ENCODE measurements at places on chromosomes 3 and 15.

DNA sequence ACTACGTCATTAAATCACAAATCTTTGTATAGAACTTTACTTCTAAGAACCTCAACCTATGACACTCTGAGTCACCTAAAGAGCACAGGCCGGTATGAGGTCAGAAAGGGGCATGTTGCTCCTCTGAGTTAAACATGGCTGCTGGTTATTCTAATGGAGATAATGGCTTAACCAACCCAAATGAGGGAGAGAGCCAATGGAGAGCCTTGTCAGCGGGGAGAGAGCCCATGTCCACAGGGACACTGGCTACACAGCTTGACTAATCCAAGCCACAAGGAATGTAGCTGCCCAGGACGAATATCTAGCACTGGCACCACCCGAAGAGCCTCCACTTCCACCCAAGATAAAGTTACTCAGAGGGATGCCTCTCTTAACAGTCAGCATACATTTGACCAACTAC lies 77.0 kb upstream of the STAC start:
- DNase-seq = no peak

DNA sequence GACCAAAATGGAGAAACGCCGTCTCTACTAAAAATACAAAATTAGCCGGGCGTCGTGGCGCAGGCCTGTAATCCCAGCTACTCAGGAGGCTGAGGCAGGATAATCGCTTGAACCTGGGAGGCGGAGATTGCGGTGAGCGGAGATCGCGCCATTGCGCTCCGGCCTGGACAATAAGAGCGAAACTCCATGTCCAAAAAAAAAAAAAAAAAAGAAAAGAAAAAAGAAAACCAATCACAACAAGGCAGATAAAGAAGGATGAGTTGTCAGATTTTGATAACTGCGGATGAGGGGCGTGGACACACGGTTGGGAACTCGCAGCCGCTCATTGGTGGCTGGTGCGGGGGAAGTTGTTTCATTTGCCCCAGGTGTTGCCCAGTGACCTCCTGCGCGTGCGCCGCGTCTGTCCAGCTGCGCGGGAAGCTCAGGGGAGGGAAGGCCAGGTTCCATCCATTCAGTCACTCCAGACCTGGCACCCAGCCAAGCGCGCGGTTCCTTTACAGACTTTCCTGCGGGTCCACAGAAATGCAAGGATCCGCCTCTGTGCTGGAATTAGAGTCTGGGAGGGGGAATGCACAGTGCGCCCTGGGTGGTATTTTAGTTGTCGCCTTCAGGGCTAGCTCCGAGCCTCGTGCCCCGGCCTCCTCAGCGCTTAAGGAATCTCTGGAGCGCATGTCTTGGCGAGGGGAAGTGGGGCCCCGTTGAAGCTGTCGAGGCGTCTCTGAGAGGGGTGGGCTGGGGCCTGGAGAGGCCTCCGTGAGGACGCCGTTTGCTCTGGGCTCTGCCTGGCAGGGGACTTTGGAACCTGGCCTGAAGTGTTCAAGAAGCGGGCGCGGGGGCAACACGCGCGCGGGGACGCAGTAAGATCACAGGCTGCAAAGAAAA lies 708 bp upstream of the GCHFR start:
- DNase-seq = no peak

DNA sequence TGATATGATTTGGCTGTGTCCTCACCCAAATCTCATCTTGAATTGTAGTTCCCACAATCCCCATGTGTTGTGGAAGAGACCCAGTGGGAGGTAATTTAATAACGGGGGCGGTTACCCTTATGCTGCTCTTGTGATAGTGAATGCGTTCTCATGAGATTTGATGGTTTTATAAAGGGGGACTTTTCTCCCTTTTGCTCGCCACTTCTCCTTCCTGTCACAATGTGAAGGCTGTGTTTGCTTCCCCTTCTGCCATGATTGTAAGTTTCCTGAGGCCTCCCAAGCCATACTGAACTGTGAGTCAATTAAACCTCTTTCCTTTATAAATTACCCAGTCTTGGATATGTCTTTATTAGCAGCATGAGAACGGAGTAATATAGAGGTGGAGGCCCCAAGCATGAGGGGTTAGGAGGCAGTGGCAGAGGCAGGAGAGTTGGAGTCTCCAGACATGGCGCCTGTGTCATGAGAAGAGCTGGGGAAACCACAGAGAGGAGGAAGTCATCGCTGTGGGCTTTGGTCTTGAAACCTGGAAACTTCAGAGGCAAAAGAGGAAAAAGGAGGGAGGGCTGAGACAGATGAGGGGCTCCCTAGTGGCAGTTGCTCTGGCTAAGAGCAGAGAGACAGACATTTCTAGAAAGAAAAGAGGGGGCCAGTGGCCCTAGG lies 107.8 kb upstream of the VEPH1 start:
- DNase-seq = no peak

- DNase-seq = no peak
Observed at GRCh38 chr3:60216462-60217075, 1034.7 kb downstream of the FHIT start.

- no peak for DNase-seq
Observed at GRCh38 chr3:126873416-126873815, 109.5 kb upstream of the PLXNA1 start.

DNA sequence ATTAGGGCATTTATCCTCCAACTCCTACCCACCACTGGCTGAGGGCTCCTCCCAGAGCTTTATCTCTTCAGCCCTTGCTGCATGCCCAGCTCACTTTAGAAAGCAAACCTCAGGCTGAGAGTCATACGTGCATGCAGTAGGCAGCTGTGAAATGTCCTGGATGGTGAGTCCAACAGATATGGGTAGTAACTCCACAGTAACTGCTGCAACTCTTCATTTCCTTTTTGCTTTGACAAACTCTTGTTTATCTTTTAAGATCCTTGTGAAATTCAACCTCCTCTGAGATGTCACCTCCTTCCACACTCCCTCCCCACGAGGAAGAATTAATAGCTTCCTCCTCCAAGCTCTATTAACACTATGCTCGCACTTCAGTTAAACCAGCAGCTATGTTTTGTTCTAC lies 35.9 kb upstream of the CTNNB1 start:
- DNase-seq = no peak

- DNase-seq = peak; percentile 30
Observed at GRCh38 chr15:38688761-38689160, 124.1 kb upstream of the RASGRP1 start.

DNA sequence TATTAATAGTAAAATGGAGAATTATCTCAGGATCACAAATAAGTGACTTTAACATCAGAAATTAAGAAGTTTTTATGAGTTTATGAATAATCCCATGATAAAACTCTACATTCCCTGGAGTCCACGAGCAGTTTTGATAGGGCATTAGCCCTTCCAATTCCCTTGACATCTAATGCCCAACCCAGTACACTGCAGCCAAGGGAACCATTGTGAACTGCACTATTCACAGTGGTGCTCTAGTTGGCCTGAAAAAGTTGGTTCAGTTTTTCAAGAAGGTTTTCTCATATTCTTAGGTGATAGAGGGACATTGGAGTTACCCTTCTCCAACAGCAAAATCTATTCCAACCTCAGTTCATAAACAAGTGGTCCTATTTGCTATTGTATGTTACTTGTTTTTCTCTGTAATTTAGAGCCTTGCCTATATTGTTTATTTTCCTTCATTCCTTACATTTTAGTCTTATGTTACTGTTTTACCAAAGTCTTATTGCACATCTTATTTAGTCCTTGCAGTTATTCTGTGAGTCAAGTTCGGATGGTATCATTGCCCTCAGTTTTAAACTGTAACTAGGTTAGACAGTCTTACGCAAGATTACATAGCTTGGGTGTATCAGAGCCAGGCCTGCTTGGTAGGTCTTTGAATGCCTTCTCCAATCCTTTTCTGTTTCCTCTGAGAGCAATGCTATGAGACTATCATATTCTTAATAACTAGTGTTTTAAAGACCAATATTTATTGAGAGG lies 57.9 kb upstream of the SAMMSON start:
- no peak for DNase-seq

DNA sequence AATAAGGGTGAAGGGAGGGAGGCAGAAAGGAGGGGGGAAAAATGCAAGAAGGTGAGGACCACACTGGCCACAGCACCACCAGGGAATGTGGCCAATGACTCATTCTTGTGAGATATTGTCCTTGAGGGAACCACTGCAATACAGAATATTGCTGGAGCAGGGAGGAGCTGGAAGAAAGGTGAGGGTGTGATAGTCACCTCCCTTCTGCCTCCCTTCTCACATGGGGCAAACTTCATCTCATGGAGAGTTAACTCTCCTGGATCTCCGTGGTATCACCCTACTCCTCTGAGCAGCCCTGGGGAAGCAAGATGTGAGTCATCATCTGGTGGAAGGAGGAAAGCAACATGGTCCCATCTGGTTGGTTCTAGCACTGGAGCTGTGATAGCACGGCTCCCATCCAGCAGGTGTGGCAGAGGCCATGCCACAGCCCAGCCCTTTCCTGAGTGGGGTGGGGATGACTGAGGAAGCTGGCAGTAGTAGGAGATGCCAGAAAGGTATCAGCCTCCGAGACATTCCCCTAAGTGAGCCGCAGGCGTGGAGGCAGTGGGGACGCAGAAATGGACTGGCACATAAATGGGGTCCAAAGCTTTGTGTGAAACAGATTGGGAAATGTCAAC lies 115.9 kb upstream of the LPP start:
- no peak for DNase-seq

DNA sequence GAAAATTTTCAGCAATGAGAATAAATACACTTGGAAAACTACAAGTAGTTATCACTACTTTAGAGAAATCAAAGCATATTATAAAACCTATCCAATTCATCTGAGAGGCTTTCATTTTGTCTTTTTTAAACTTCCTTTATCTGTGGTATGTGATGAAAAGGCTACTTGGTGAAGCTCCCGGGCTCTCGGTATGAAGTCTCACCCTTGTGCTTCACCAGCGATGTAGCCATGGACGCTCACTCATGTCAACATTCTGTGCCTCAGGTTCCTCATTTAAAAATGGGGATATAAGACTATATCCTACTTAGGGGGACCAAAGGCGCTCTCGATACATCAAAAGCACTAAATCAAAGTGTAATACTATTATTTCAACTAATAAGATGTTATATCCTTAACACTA lies 14.9 kb downstream of the SATB1 start:
- DNase-seq = no peak

- no peak for DNase-seq
Observed at GRCh38 chr15:50116477-50116876, 2.6 kb downstream of the ATP8B4 start.

GRCh38 chr3:25503898-25504301 lies 75.8 kb downstream of the RARB start:
- no peak for DNase-seq

DNA sequence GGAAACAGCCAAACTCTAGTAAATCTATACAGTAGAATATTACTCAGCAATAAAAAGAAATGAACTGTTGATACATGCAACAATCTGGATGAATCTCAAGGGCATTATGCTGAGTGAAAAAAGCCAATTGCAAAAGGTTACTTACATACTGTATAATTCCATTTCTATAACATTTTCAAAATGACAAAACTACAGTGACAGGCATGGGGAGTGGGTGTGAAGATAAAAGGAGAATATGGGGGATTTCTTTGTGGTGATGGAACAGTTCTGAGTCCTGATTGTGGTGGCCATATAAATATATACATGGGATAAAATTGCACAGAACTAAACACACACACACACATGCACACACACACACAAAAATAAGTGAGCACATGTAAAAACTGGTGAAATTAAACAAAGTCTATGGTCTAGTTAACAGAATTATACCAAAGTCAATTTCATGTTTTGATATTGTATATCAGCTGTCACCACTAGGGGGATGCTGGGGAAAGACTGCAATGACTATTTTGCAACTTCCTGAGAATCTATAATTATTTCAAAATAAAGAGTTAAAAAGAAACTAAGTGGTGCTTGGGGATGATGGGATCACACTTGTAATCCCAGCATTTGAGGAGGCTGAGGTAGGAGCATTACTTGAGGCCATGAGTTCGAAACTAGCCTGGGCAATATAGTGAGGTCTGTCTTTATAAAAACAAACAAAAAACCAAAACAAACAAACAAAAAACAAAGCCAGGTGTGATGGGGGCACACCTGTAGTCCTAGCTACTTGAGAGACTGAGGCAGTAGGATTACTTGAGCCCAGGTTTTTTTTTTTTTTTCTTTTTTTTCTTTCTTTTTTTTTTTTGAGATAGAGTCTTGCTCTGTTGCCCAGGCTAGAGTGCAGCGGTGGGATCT lies 66.0 kb downstream of the SPTSSB start:
- DNase-seq = no peak

- no peak for DNase-seq
Observed at GRCh38 chr3:136576279-136577009, 175.7 kb downstream of the STAG1 start.

DNA sequence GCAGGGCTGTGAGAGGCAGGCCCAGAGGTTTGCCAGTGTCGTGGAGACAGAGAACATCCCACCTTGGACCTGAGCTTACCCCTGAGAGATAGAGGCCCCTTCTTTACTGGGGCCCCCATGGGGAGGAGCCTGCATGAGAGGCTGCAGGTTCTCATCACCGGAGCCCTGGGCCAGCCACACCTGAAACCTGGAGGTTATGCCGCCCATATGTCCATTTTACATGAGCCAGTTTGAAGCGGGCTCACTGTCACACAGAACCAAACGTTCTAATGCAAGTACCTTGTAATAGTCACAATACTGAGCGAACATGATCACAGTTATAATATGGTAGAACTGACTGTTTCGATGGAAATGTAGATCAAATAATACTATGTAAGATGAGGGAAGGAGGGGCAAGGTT lies 6.3 kb upstream of the IQSEC1 start:
- DNase-seq = no peak

- DNase-seq = no peak
Observed at GRCh38 chr15:91246998-91247397, 146.9 kb downstream of the SV2B start.

GRCh38 chr15:83871808-83872559 lies 218.1 kb downstream of the ADAMTSL3 start:
- no peak for DNase-seq

DNA sequence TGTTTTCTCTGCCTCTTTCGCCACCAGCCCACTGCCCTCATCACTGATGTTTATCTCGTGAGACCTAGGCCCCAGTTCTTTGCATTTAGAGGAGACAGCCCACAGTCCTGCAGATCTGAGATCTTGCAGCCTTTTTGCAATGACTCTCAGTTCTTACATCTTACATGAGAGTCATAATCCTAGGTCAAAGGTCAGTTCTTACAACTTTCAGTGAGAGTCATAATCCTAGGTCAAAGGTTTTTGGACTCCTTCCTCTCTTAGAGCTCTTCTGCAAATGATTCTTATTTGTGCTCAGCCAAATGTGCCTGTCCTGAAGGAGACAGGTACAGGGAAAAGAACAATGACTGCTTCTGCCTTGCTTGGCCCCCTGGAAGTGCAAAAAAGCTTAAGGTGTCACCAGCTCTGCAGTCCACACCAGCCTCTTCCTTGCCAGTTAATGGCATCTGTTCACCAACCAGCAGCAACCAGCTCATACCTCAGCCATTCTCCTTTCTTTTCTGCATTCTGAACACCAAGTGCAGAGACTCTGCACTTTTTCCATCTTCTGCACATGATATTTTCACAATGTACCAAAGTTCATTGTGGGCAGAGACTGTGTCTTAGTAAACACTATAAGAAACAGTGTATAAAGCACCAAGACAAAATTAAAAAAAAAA lies 67.1 kb downstream of the ABHD5 start:
- DNase-seq = no peak

- DNase-seq = no peak
Observed at GRCh38 chr15:85826756-85827515, 32.2 kb upstream of the KLHL25 start.

Data from activated T-cell treated with anti-CD3 and anti-CD28 coated beads for 1 hour (primary cell).